ENCODE measurements at places on chromosomes 1 and 21.

- DNase-seq: no peak
Measured at GRCh38 chr1:18541046-18541795, 60.5 kb downstream of the KLHDC7A start.

GRCh38 chr1:37306461-37306860, 167.9 kb upstream of the ZC3H12A start:
- DNase-seq: no peak

GRCh38 chr1:17270891-17271765, 22.2 kb downstream of the PADI3 start:
- DNase-seq: no peak

DNA sequence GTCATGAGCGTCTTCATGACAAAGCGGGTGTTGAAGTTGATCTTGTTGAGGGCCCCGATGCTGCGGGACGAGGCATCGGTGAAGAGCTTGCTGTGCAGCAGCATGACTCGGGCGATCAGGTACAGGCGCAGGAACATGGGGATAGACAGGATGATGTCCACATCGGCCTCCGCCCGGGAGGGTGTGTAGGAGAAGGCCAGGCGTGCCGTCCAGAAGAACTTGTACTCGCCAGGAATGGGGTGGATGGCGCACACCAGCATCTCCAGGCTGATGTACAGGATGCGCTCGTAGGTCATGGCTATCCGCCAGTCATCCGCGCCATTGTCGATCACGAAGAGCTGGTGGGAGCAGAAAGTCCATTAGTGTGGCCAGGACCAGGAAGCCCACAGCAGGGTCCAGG, 98.0 kb downstream of the KCNN3 start:
- DNase-seq: no peak

DNA sequence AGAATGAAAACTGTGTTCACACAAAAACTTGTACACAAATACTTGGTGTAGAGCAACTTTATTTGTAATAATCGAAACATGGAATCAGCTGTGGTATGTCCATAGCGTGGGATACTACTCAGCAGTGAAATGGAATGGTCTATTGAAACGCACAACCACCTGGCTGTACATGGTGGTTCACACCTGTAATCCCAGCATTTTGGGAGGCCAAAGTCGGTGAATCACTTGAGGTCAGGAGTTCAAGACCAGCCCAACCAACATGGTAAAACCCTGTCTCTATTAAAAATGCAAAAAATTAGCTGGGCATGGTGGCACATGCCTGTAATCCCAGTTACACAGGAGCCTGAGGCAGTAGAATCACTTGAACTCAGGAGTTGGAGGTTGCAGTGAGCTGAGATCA, 356.8 kb downstream of the RYR2 start:
- DNase-seq: no peak

DNA sequence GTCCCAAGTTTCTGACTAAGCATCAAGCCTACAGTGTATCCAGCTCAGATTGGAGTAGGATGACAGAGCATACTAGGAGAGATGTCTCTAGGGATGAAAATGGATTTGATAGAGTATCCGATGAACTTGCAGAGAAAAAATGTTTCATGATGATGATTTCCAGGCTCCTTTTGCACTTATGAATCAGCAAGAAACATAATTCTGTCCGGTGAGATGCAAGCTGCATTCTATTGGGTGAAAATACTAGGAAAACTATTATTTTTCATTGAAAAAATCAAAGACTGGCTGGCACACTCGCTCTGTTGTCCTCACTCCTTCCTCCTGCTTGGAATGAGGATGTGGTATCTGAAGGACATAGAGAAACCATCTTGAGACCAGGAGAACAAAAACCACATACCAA, 35.4 kb upstream of the RAB3GAP2 start:
- DNase-seq: no peak

- no peak for DNase-seq
Measured at GRCh38 chr1:91697861-91698260, 188.1 kb downstream of the TGFBR3 start.

- DNase-seq: no peak
Measured at GRCh38 chr1:54163051-54163450, 10.3 kb upstream of the CDCP2 start.

DNA sequence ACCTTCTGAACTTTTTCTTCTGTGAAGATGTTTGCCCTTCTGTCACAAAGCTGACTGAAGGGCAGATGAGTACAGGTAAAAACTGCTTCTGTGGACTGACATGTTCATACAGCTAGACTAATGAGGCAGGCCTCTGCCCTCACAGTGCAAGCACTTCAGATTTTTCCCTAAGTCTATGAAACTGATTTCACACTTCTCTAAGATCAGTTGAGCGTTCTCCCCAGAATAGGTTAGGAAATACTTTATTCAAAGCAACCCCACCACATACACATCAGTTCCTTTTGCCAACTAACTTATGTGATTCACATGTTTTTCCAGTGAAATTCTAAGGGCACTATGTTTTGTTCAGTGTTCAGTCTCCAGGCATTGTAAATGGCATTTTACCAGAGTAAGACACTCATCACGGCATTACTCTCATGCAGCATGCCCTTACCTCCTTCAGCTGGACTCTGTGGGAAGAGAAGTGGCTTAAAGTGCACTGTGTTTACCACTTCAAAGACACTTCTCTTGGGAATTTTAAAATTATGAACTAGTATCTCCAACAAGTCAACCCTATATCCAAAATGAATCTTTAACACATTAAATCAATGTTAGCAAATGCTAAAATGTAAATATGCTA, 5.4 kb upstream of the PSMG1 start:
- no peak for DNase-seq

GRCh38 chr1:234486858-234487840, 8.2 kb upstream of the TARBP1 start:
- DNase-seq: no peak

DNA sequence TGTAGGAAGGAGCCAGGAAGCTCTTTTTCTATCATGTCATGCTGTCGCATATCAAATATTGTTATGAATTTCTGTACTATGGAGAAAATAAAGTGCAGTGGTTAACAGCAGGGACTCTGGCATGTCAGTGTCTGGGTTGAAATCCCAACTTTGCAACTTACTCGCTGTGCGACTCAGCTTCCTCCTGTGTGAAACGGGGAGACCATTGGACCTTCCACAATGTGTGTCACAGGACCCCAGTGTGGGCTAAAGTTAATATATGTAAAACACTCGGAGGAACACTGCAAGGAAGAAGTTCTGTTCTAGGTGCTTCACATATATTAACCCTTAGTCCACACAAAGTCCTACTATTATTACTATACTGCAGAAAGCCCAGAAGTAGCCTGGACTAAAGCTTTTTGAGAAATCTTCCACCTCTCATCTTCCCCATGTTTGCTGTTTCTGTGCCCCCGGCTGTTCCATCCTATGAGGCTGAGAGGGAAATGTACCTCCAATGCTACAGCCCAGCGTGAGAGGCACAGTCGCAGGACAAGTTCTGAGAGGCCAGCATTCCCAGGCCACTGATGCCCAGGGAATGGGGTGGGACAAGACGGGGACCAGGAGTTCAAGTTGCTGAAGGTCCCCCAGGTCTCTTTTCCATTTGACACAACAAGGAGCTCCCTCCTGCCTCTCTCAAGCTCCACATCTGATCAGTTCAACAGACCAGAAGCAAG, 1.9 kb downstream of the CHIT1 start:
- no peak for DNase-seq

GRCh38 chr1:41485605-41486004, 1.1 kb upstream of the EDN2 start:
- no peak for DNase-seq

DNA sequence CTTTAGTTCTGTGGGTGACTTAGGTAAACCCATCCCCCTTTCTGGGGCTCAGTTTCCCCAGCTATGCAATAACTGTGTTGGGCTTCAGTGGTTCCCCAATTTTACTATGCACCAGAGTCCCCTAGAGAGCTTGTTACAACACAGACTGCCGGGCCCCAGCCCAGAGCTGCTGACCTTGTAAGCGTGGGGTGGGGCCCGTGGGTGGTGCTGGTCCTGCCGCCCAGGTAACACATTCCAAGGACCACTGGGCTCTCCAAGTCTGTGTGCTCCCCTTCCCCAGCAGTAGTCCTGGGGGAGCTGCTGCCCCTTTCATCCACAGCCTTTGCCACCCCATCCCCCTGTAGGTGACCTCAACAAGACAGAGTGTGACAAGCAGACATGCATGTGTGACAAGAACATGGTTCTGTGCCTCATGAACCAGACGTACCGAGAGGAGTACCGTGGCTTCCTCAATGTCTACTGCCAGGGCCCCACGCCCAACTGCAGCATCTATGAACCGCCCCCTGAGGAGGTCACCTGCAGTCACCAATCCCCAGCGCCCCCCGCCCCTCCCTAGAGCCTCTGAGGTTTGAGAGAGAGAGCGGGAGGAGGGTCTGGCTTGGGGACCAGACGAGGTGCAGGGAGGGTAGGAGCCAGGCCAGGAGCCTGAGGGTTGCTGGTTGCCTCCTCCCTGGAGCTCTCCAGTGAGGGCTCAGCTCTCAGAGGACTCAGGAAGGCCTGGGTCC, 8.9 kb downstream of the PLA2G2F start:
- no peak for DNase-seq

DNA sequence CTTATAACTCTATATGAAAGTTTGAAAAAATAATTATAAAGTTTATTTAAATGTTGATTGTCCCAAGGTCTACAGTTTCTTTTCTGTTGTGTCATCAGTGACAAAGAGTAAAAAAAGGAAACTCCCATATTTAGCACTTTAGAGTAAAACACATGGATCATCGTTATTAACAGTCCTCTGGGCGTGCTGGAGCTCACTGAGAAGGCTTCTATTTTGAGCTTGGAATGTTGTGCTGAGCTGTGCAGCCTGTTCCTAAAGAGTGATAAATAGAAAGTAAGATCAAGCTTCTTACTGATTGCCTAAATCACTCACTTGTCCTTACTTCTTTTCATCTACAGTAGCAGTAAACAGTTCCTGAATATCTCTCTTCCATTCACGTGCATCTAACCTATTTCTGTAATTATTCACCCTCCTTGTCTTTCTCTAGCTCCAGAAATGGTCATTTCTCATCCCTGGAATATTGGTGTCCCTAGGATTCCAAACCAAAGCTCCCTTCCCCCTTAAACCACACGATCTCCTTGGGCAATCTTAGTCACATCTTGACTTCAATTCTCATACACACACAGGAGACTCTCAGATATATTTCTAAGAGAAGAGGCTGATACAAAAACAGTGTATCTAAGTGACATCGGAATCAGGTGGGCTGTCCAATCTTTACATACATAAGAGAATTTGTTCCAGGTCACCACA, 11.9 kb downstream of the GBP5 start:
- no peak for DNase-seq

DNA sequence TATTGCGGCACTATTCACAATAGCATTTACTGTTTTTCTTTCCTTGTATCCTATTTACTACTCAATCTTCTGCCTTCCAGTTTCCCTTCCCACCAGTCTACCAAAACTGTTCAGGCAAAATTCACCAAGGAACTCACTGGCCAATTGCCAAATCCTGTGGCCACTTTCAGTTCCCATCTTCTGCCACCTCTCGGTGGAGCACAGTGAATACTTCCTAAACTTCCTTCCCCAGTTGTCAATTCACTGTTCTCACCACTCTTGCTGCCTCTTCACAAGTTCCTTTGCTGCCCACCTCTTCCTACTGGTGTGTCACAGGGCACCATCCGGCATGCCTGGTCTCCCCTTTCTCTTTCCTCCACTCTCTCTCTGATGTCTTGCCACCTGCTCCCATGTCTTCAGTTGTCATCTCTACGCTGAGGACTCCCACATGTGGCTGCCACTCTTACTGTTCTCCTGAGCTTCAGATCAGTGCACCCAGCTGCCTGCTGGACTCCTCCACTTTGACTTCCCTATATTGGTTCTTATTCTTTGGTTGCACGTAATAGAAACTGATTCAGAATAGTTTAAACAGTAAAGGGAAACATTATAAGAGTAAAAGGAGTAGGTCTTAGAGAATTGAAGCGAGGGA, 114.4 kb downstream of the PIK3R3 start:
- DNase-seq: no peak

GRCh38 chr1:14441302-14441741, 157.2 kb upstream of the KAZN start:
- no peak for DNase-seq

DNA sequence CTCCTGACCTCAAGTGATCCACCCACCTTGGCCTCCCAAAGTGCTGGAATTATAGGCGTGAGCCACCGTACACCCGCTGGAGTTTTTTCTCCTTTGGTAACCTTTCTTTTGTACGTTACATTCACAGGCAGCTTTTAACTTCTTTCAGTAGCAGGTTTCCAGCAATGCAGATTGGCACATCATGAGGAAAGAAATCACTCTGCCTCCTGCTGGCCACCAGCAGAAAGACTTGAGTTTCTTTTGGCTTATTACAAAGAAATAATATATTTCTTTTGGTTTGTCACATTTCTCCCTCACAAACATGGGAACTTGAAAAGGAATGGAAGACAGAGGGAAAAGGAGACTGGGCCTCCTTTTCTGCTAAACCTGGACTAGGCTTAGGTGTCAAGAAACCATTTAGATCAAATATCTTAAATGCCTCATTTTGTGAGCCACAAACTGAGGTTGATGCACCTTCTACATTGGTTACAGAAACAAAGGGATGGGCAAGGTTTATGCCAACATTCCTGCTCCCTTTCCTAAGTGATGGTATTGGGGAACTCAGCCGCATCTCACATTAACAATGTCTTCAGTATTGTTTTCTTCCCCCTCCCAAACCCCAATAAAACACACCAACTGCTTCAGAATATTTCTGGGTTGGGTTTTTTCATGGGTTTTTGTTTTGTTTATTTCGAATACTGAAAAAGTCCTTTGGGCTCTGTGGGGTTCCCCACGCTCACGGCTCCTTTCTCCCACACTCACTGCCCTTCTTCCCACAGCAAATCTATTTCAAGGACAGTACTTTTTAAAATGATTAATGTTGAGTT, 7.7 kb downstream of the ENSA start:
- peak; percentile 50 for DNase-seq

- no peak for DNase-seq
Measured at GRCh38 chr1:175514387-175514953, 228.9 kb downstream of the TNR start.

DNA sequence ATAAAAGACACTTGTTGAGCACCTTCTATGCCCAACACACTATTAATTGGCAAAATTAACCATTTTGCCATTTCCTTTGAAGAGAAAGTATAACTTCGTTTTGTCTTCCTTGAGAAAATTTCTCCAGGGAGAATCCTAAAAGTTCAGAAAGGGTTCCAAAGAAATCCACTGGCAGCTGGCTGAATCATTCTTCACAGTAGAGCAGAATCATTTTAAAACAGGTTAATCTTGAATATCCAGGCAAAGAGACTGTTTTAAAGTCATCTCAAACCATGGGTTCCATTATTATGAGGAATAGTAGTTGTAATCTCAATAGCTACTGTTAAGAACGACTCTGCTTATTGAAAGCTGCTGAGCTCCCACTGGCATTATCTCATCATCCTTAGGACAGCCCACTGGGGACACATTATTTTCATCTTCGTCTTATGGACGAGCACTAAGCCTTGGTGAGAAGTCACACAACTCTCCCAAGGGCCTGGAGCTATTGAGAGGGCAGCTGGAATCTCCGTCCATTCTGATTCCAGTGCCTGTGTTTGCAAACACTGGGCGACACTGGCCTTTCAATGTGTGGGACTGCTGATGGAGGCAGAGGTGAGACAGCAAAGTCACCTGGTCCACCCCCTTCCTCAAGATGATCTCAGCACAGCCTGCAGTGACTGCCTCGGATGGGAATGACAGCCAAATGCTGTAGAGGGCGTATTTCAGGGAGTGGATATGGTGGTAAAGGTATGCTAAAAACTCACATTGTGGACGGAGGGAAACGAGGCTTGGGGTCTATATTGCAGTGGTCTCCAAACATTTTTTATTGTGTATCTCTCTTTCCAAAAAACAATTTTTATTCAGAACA, 15.3 kb upstream of the PGBD5 start:
- DNase-seq: no peak
